Upper lobe of right lung (tissue), 1 donor: ENCODE measurements at places on chromosomes 3 and 15.
A peak's percentile ranks its signal among the peaks of the same experiment; 100 is the strongest.

DNA sequence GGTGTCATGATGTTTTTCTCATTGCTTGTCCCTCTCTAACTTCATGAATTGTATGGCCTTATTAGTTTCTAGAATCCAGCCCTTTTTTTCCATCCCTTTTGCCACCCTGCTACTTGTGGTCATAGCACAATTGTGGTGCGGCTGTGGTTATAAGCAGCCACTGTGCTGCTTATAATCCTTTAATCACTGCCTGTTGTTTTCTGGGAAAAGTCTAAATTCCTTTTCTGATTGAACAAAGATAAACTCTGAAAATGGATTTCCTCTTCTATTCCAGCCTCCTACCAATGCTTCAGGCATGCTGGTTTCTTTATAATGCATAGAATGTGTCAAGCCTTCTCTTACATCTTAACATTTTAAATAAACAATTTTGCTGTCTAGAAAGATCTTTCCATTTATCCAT is 319.5 kb downstream of the C3orf38 start:
- DNase-seq = no peak

DNA sequence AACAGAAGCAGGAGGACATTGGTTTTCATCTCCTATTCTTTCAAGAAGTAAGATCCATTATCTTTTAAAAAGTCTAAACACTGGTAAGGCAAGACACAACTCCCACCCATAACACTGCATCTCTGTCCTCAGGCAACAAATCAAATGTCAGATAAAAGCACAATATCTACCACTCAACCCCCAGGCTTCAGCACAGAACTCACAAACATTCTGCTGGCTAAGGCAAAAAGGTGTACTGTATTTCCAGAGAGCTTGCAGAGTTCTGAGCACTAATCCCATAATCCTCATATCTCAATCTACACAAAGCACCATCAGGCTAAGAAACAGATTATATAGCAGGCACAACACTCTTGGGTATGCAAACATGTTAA is 20.9 kb downstream of the RAF1 start:
- DNase-seq = no peak

- DNase-seq = no peak
Observed at GRCh38 chr3:196192036-196192523, 19.1 kb downstream of the ZDHHC19 start.

- DNase-seq = no peak
Observed at GRCh38 chr3:100254168-100254777, 6.5 kb upstream of the TBC1D23 start.

GRCh38 chr15:83998486-83998885 is 237.1 kb upstream of the GOLGA6L4 start:
- DNase-seq = no peak

- DNase-seq = no peak
Observed at GRCh38 chr3:57841818-57842217, 85.7 kb downstream of the SLMAP start.

- DNase-seq = no peak
Observed at GRCh38 chr3:50100386-50100785, 11.7 kb downstream of the RBM5 start.

GRCh38 chr3:114624571-114625181 is 330.8 kb downstream of the TIGIT start:
- DNase-seq = peak; percentile 79

GRCh38 chr15:64521201-64521600 is 60.8 kb downstream of the ZNF609 start:
- no peak for DNase-seq

DNA sequence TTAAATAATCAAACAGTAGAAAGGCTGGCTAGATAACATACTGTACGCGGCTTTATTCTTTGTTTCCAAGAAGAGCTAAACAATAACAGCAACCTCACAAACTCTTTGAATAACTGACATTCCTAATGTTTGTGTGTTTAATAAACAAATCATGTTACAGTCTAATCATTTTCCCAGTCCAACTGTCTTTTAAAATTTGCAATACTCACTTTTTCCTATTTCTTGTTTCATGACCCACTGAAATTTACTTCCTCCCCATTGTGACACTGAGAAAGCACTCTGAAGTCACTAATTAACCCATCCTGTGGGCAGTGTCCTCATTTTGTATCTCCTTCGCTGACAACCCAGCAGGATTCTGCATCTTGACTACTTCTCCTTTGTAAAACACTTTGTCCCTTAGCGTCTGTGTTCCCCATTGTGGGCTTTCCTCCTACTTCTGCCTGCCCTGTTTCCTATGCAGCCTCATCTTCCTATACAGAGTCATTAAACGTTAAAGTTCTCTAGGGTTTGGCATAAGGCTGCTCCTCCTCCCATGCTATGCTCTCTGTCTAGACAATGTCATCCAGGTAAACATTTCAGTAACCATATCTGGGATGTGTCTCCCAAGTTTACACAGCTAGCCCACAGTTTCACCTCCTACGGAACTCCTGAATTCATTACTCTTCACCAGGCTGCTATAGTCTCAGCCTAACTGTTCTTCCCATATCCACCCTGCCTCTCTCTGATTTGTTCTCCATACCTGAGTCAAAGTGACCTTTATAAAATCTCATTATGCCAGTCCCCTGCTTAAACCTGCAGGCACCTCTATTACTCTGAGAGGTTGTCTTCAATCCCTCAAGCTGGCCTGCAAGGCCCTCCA is 148.9 kb downstream of the GREM1 start:
- no peak for DNase-seq

DNA sequence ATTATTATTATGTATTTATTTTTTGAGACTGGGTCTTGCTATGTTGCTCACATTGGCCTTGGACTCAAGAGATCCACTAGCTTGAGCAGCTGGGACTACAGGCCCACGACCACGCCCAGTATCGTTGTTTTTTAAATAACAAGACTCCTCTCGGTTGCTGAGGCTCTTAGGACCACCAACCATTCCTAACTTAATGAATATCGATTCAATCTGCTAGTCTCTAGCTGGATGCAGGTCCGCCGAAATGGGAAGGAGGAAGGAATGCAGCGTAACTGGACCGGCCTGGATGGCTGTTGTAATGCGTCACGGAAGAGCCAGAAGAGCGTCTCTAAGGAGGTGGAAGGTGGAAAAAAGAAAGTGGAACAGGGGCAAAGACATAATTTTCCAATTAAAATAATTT is 1.7 kb downstream of the ANXA2 start:
- no peak for DNase-seq

GRCh38 chr15:61318802-61319525 is 89.9 kb upstream of the RORA start:
- DNase-seq = no peak

- DNase-seq = no peak
Observed at GRCh38 chr3:115602194-115602593, 21.1 kb upstream of the GAP43 start.

- DNase-seq = no peak
Observed at GRCh38 chr3:178437236-178437635, 99.0 kb upstream of the KCNMB2 start.

DNA sequence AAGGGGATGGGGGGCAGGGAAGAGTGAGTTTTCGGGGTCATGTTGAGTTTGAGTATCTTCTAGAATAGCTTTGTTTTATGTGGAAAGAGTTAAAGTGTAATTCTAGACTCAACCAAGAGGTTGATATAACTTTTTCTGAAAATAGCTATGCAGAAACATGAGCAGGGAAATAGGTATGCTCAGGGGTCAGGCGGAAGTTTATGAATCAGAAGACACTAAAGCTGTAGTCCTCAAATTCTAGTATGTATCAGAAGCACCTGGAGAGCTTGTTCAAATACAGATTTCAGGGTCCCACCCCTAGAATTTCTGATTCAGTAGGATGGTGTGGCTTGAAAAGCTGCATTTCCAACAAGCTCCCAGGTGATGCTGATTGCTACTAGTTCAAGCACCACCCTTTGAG is 37.6 kb upstream of the UBE2E2 start:
- no peak for DNase-seq

DNA sequence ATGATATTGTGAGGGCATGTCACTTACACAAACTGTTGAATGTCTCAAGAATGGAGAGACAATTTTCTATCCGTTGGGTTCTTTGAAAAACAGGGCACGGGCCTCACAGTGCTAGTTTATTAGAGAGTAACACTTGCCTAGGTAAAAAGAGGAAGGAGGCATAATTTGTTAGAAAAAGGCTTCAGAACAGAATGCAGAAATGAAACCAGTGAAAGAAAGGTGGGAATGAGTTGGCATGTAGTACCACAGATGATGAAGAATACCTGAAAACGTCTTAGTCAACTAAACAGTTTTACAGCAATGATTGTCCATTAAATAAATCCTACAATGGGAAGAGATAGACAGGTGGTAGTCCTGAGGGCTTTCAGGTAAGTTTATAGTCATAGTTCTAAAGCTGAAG is 1399.7 kb upstream of the CADM2 start:
- no peak for DNase-seq

DNA sequence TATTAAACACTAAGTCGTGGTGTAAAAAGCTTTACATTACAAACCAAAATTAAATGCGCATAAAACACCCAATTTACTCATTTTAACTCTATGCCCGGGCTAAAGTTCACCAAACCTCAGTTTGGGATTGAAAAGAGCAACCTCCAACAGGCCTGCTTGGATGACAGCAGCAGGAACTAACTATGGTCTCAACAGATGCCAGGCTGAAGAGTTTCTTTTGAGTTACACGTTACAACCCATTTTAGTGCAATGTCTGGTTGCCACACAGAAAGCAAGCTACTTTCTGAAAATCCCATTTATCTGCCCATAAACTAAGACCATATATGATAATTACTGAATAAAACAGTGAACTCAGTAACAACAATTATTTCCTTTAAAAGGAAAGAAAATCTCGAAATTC is 2.2 kb downstream of the SATB1 start:
- DNase-seq = no peak

- DNase-seq = no peak
Observed at GRCh38 chr3:178001670-178002101, 534.5 kb upstream of the KCNMB2 start.

- DNase-seq = peak; percentile 78
Observed at GRCh38 chr15:58521293-58521991, 89.7 kb downstream of the LIPC start.

DNA sequence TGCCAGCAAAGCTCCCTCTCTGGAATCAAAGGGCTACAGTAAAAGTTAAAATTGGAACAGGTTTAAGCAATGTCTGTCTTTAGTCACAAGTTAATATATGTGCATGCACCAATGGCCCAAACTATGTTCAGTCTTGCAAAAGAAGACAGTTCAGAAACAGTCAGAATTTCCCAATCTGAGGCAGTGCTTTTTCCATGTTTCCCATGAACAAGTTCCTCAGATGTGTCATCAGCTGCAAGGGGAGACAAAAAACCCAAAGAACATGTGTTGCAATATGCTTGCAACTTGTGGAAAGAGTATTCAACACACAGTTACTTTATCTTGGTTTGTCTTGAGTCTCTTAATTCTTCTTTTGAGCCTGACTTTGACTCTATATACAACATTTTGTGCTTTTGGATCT is 148.4 kb downstream of the USP13 start:
- no peak for DNase-seq

DNA sequence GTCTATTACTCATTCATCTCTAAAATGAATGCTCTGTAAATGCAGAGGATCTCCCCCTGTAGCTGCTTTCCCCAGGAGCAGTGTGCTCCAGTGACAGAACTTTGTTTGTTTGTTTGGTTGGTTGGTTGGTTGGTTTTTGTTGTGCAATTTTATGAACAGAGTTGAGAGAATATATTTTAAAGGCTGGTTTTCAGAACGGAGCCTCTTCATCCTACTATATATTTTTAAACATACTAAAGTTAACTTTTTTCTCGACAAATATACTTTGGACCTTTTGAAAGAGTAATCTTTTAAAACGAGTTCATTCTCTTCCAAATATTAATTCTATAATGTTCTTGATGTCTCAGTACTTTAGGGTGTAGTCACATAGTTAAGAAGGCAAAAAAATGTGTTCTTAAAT is 20.2 kb downstream of the RYR3 start:
- no peak for DNase-seq

- DNase-seq = no peak
Observed at GRCh38 chr3:66390013-66390412, 110.8 kb downstream of the LRIG1 start.

- no peak for DNase-seq
Observed at GRCh38 chr3:24004171-24004938, 59.3 kb downstream of the NR1D2 start.

- no peak for DNase-seq
Observed at GRCh38 chr3:128684986-128685726, 34.5 kb upstream of the RPN1 start.

DNA sequence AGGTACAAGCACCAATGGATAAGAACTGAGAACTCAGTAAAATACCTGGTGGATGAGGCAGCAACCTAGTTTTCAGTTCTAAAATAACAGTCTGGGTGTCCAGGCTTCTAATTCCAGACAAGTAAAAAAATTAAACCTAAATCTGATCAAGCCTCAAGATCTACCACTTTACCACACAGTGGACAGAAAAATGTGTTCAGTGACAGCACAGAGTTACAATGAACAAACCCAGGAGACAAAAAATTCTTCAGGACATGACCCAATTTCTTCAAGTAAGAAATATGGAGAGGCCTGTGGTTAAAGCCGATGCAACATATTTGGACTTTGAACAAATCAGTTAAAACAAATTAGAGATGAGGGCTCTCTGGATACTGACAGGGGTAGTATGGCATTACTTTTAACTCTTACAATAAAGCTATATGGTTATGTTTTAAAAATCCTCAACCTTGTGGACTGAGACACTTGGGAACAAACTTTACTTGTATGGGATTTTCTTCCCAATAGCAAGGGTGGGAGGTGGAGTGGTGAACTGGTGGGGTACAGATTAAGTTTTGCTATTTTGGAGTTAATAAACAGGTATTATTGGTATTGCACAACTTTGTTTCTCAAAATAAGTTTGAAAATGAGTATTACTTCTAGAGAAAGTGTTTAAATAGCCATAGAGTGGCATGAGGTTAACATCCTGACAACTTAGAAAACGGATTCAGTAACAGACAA is 14.2 kb downstream of the CCNL1 start:
- no peak for DNase-seq

DNA sequence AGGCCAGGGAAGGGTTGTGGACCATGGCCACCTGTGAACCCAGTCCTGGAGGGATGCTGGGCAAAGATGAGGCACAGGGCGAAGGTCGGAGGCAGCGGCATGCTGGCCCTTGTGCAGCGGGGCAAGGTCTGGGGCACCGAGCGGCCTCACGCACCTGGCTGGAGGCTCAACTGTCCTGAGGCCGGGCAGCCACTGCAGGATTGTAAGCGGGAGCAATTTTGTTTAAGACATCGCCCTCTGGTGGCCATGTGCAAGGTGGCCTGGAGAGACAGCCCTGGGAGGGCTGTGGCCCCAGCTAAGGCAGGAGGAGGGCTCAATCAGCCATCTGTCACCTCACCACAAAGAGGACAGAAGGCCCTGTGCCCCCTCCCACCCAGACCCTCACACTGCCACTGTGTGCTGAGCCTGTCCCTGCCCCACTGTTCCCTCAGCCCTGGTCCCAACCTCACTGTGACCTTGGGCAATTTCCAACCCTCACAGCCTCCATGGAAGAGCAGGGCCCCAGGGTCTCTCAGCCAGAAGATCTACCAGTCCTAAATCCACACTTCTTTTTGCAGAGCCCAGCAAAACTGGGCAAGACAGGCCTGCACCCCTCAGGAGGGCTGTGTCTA is 46.2 kb downstream of the TPRA1 start:
- DNase-seq = peak; percentile 84

DNA sequence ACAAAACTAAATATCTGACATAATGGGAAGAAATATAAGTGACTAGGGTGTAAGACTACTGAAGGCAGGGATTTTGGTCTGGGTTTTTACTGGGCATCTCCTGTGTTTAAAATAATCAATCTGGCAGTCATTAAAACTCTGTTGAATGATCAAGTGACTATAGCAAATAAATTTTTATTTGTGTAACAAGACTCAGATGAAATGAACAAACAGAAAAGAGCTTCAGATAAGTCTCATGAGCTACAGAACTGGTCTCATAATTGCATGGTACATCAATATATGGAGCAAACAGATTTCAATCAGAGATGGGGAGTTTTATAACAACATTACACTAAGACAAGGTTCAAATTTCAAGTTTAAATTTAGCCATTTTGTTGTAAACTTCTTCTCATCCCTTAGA is 372.5 kb downstream of the PLCL2 start:
- no peak for DNase-seq
